ENCODE measurements at places on chromosomes 6 and 20.

- peak; percentile 82 for DNase-seq
These were observed 17.4 kb upstream of the TBC1D22B start for GRCh38 chr6:37239950-37240713.

DNA sequence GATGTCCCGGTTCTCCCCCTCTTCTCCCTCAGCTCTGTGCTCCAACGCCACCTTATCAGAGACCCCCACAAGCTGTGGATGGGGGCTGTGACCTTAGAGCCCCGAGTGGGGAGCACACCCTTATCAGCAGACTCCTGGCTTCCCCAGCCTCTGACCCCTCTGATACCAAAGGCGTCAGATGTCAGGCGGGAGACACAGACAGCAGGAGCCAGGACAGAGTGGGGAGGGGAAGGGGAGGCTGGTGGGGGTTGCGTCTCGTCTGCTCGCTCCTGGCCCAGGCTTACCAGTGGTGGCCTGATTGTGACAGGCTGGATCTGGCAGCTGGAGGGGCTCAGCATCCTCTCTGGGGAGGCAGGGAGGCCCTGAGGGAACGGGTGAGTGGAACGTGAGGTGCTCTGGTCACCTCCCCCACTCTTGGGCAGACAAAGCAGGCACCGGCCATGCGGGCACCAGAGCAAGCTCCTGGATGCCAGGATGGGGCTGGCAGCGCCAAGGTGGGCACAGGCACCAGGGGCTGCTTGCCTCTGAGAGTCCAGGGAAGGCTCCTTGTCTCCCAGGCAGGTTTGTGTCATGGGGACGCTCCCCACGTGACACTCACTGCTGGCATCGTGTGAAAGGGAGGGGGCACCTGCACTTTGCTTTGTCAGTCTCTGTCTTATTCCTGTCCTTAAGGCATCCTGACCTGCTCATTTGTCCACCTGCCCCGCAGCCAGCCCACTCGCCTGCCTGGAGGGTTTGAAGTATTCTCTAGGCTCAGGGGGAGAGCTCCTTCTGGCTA is 27.8 kb upstream of the GATA5 start:
- DNase-seq: no peak

GRCh38 chr20:52209154-52209571 is 17.6 kb upstream of the ZFP64 start:
- DNase-seq: no peak

DNA sequence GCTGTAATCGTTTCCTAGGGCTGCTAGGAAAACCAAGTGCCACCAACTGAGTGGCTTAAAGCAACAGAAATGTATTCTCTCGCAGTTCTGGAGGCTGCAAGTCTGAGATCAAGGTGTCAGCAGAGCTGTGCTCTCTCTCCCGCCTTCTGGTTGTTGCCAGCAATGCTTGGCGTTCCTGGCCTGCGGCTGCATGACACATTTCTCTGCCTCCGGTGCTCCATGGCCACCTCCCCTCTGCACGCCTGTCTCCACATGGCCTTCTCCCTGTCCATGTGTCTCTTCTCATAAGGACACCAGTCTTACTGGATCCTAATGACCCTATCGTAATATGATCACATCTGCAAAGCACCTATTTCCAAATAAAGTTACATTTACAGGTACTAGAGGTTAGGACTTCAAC is 91.7 kb upstream of the AKAP12 start:
- DNase-seq: no peak

DNA sequence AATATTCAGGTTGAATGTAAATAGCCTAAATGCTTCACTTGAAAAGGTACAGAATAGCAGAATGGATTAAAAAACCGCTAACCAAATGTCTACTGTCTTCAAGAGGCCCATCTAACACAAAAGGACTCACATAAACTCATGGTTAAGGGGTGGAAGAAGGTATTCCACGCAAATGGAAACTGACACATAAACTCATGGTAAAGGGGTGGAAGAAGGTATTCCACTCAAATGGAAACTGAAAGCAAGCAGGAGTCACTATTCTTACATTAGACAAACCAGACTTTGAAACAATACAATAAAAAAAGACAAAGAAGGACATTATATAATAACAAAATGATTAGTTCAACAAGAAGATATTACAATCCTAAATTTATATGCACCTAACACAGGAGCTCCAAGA is 38.3 kb upstream of the PKIB start:
- no peak for DNase-seq

- no peak for DNase-seq
These were observed 19.8 kb downstream of the ADGRF5 start for GRCh38 chr6:46901882-46902314.

- DNase-seq: no peak
These were observed 154.3 kb downstream of the MRPL14 start for GRCh38 chr6:43972913-43973300.

DNA sequence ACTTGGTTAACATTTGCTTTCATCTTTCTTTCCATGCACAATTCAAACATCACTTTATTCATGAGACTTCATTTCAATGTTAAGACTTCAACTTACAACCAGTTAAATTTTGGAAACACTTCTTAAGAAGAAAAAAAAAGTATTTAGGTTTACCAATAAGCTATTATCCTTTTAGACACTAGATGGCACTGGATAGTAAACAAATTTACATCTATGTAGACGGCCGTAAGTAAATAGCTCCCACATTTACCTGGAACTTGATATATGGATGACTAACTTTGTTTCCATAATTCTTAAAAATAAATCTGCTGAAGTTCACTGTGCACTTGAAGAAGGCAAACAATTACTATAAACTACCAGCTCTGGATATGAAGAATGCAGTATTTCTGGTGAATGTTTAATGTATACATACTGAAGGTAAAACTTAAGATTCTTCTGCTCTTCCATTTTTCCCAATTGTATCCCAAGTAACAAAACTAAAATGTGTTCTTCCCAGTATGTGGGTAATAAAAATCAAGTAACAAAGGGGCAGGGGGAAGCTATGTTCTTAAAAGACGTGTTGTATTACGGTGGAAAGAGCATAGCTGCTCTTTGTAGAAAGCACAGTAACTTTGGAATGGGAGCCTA is 130.6 kb upstream of the C6orf118 start:
- DNase-seq: no peak

- no peak for DNase-seq
These were observed 42.3 kb downstream of the SLC22A23 start for GRCh38 chr6:3414327-3415081.

GRCh38 chr20:24782801-24783630 is 166.1 kb upstream of the CST7 start:
- no peak for DNase-seq

GRCh38 chr6:38027685-38028373 is 208.3 kb downstream of the ZFAND3 start:
- DNase-seq: no peak

GRCh38 chr6:15550546-15551123 is 112.2 kb downstream of the DTNBP1 start:
- DNase-seq: no peak

GRCh38 chr6:156949376-156949775 is 172.2 kb downstream of the ARID1B start:
- DNase-seq: no peak

DNA sequence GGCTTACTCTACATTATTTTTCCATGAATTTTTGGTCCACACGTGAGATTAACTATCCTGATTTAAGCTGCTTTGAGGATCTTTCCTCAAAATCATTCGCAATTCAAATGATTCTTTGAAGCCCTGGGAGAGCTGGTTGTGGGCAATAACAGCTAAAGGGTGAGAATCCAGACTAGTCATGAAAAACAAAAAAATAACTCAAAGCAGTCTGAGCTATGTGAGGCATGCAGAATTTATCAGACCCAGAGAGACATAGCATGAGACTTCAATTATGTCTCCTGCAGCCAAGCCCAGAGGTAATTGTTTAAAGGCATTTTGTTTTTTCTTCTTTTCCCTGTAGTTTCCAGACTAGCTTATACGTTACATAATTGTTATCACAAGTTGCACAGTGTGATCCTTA is 517.3 kb upstream of the PTCHD4 start:
- DNase-seq: no peak

DNA sequence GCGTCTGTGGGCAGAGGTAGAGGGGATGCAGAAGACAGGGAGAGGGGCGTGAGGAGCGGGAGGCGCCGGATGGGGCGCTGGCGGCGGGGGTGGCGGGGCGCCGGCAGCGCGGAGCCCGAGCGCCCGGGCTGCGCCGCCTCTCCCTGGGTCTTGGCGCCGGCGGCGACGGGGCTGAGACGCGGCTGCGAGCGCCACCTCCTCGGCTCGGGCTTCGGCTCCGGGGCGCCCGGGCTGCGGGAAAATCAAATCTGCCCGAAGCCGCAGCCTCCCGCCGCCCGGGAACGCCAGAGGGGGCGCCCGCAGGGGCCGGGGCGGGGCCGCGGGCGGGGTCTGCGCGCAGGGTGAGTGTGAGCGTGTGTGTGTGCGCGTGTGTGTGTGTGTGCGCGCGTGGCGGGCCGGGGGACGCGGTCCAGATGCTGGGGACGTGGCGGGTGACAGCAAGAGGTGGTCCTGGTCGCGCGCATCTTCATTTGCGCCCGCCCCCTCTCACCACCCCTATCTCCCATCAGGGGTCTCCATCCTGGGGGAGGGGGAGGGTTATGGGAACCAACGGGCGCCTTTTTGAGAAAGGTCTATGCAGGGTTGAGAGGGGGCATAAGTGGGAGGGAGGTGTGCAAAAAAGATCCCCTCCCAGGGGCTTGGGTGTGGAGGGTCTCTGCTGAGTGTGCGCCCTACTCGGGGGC is 646 bp upstream of the CPNE5 start:
- DNase-seq: peak; percentile 21

DNA sequence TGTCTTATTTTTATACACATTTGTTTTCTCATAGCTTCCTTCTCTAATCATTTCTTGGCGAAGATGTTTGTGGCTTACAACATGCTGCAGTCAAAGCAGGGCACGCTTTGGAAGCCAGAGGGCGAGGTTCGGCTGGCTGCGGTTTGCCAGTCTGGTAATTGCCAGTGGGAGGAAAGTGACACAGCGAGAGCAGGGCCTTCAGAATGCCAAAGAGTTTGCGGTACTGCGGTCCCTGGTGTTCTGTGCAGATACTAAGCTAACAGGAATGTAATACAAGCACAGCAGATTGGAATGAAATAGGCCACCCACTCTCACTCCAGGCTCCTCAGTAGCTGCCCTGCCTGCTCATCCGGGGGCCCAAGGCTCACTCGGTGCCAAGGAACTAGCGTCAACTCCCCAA is 58.7 kb upstream of the TGM3 start:
- DNase-seq: no peak

DNA sequence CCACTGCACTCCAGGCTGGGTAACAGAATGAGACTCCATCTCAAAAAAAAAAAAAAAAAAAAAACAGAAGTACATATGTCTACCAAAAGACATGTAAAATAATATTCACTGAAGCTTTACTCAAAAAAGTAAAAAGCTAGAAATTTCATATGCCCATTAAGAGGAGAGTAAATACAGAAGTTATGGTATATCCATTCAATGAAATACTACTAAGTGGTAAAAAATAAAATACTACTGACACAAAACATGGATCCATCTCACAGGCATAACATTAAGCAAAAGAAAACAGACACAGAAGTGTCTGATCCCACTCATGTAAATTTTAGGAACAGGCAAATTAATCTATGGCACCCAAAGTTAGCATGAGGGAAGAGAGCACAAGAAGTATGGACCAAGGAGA is 52.6 kb downstream of the TASP1 start:
- no peak for DNase-seq

DNA sequence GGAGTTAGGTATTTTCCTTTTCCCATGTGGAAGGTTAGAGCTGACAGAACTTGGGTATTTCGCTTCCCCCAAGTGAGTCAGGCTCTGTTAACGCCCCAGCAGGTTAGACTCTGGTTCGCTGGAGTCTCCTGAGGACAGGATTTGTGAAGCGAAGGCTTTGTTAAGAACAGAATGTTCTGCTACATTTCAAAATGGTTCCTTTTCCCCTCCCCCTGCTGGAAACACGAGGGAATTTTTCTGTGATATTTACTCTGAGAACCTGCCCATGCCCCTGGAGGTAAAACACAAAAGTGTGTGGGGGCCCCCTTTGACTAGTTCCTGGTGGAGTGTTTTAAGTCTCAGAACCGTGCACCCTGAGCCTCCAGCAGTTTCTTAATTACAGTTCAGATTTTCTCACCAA is 731.4 kb upstream of the CITED2 start:
- no peak for DNase-seq

DNA sequence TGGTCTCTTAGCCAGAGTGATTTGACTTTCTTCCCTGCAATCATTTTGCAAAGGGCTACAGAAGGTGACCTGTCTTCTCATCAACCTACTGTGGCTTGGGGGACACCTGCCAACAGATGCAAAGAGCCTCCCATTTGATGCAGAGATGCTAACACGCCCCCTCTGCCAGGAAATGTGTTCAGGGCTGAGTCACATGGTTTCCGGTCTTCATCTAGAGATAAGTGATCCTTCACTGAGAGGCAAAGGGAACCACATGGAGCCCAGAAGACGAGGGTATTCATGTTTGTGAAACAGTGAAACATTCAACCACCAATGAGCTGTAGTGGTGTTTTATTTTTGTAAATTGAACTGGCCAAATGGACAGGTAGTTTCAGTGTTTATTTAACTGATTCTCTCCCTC is 109.0 kb upstream of the RIN2 start:
- DNase-seq: no peak

DNA sequence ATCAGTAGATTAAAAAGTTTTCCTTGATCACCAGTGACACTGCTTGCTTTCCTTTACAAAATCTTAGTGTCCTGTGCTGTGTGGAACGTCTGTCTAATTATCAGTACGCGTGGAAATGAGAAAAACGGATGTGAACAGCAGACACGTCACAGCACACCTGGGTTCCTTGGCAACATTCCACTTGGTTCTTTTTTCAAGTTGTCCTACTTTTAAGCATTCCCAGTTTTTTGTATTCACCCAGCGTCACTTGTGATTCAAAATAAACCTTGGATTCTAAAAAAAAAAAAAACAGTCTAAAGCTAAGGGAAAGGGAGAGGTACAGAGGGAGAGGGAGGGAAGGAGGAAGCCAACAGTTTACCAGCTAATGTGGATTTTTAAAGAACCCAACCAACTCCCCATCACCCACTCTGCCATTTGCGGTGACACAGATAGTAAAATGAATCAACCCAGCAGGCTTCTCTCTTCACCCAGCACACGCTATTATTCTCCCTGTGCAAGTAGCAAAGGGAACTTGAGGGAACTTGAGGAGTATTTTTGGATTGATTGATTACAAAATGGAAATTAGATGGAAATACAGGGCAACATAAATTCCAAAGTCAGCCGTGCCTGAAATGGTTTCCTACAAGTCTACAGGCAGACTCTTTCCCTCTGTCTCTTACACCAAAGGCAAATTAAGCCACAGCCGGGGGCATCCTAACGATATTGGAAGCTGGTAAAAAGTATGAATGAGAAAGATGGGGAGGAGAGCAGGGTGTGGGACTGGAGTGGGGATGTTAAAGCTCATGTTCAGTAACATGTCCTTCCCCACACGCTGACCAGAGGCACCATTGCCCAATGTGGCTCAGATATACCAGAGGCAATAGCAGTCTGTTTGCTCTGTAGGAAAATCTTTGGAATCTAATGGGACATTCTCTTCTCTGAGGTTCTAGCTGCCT is 129.8 kb downstream of the SASH1 start:
- no peak for DNase-seq

DNA sequence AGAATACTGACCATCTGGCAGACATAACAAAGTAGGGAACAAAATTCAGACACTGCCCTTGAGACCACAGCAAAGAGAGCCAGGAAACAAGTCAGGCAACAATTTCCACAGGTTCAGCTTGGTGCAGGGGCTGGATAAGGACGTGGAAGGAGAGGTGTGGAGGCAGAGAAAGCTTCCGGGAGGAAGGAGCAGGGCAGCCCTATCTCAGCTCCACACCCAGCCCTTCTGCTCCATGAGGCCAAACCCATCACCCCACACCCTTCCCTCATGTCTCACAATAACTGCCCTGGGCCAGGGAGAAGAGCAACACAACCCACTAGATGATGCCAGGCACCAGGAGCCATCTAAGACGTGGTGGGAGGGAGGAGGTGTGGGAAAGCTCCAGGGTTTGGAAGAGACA is 5.8 kb downstream of the SNHG17 start:
- no peak for DNase-seq
